ENCODE measurements at places on chromosomes 6 and 20.
A peak's percentile ranks its signal among the peaks of the same experiment; 100 is the strongest.

DNA sequence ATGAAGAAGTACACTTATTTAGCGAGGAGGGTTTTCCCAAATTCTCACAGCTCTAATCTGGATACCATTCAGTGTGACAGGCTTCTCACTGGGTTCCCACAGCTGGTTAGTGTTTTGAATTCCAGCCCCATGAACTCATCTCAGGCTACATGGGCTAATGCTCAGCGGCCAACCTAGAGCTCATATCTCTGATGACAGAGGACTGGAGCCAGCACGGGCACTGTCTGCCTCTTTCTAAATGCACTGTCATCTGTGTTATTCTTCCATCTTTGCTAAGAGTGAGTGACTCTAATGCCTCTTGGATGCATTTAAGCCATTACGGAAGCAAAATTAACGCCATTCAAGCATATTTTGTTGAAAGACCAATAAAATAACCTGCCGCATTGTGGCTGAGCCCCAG, 308.9 kb upstream of the JAG1 start:
- no peak for DNase-seq

DNA sequence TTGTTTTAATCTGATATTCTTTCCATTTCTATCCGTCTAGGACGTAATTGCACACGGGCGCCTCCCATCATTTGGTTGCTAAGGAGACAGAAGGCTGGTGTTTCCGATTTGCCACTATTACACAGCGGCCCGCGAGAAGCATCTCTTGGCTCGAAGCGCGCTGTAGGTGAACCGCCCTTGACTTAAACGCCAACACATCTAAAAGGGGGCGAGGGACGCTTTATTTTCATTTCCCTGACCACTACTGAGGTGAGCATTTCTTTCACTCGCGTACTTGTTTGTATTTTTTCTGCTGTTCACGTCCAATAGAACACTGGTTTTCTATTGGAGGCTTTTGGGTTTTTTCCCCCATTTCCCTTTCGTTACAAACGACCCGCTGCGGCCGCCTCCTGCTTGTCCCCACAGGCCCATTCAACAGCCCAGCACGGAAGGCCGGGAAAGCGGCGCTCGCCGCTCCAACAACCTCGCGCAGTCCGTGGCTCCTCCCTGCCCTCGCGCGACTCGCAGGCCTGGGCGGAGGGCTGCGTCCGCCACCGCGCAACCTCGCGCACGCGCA, 505 bp upstream of the WRNIP1 start:
- peak; percentile 75 for DNase-seq

- peak; percentile 31 for DNase-seq
These were observed 13.6 kb downstream of the LRRC73 start for GRCh38 chr6:43496370-43497128.

- DNase-seq, result no peak
These were observed 162.4 kb downstream of the CD109 start for GRCh38 chr6:73858376-73858775.

GRCh38 chr6:82415820-82416219, 52.2 kb downstream of the TPBG start:
- DNase-seq, result no peak

- no peak for DNase-seq
These were observed 20.8 kb upstream of the SLC35D3 start for GRCh38 chr6:136901212-136901784.

DNA sequence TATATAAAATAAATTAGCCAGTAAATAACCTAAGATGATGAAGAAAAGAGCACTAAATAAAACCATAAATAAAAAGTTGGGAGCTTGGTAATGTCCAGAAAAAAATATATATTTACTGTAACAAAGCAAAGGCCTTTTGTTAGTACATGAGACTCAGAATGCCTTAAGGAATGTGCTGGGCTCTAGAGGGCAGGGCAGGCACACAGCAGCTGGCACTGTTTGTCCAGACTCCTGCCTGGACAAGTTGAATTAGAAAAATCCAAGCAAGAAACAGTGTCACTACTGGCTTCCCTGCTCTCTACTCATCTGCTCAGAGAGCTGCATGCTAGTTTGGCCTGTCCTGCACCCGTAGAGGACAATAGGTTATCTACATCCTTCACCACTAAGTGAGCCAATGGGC, 8.8 kb downstream of the DEFB129 start:
- peak; percentile 57 for DNase-seq

DNA sequence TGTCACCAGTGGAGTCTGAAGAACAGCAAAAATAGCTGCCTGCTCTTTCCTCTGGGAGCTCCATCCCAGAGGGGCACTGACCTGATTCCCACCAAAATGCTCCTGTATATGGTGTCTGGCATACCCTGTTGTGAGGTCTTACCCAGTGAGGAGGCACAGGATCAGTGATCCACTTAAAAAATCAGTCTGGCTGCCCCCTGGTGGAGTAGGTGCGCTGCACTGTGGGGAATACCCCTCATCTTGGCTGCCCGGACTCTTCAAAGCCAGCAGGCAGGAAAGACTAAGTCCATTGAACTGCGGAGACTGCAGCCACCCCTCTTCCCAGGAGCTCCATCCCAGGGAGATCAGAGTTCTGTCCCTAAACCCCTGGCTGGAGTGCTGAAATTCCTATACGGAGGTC, 230.9 kb upstream of the HTR1E start:
- DNase-seq, result peak; percentile 33

DNA sequence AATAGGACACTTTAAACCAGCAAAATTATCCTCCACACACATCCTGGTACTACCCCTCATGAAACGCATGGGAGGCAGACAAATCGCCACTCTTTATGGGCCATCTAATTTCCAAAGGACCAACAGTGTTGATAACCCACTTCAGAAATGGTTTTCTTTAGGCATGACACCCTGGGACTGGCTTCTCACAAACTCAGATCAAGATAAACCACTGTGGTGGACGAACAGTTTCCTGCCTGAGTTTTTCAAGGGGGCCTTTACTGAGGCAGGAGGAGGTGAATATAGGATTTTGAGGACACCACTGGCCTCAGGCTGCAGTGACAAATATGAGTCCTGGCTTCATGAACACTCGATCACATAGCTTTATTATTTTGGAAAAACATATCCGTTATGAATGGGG, 26.0 kb downstream of the TRAM2 start:
- no peak for DNase-seq

GRCh38 chr20:2751878-2752566, 48.4 kb downstream of the CPXM1 start:
- DNase-seq, result no peak

GRCh38 chr6:44655412-44656342, 268.2 kb downstream of the CDC5L start:
- DNase-seq, result peak; percentile 68

- DNase-seq, result no peak
These were observed 29.2 kb downstream of the SLC35A1 start for GRCh38 chr6:87501809-87502572.

DNA sequence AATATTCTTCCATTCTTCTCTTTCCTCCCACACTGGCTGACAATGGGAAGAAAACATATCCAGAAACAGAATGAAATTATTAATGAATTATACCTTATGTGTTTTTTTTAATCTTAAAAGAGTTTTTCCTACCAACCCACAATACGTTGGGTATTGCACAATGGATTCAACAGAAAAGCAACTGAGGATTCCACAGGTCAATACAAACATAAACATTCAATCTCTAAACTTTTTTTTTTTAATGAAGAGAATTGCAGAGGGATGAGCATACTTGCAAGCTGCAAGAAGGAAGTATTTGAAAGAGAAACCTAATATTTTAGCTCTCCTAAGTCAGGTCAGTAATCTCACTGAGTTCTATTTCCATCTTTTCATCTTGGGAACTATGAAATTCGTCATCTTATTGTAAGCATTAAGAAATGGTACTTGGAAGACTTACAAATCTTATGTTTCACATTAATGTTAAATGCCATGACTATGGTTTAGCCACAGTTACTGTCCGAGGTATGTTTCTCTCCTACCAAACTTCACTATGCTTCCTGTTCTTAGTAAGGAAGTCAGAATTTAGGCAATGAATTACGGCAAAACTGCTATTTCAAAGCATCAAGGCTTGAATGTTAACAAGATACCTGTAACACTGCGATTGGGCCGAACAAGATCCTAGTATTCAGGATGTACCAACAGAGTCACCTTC, 100.8 kb downstream of the HIVEP2 start:
- no peak for DNase-seq

DNA sequence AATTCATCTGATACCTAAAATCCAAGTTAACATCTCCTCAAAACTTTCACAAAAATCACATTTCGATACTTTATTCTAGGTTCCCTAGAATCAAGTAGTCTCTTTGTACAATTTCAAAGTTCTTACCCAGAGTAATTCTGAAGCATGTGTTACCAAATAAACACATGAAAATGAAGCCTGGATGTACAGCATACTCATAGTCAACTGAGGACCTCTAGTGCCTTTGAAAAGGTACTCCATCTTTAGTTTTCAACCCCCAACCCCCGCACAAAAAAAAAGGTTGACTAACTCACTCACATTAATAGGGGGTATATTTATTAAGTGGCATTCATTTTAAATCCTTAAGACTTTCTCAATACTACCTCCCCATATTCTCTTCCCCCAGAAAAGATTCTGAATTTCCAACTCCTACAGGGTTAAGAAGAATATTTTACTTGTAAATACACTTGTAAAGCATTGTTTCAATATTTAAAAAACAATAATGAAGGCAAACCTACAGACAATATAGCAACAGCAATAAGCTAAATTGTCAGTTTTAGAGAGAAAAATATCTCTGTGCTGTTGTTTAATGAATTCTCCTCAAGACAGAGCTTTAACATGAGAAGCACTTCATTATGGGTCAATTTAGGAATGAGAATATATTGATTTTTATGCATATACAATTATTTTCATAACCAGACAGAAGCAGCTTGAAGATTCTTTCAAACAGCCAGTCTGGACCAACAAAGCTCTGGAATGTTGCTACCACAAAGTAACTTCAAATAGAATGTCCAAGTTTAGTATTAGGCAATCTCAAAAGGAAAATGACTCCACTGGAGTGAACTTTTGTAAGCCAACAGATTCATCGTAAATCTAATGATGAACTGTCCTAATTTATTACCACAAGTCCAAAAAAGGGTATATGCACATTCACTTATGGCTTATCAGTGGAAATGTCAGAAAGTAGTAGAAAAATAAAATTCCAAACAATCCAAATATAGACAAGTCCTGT, 3.3 kb downstream of the PLN start:
- peak; percentile 69 for DNase-seq

DNA sequence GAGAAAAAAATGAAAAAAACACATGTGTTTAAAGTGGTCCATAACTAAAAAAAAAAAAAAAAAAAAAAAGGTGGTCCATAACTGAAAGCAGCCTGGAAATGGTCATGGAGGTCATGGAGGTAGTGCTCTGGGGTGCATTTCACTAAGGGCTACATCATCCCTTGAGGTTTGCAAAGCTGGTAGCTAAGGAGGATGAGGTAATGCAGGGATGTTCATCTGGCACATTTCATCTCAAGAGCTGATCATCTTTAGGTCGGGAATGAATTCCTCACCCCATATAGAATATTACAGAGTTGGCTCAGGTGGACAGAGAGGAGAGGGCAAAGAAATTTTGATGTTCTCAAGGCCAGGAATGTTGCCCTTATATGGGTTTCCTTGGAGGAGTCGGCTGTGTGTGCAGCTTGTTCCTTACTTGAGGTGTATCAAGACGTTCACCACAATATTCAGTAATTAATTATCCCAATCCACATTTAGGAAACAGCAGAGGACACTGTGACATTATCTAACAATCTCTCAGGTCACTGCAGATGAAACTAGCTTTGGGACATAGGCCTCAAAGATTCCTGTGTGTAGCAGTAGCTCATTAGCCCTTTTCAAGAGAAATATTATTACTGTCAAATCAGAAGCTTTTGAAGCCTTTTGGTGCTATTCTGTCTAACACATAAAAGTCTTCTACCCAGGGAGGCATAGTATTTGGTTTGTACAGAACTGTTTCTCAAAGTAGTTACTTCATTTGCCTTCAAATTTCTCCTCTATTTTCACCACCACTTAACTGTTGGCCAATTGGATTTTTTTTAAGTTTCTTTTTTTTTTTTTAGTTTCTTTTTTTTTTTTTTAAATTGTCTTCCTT, 46.8 kb downstream of the CYP24A1 start:
- DNase-seq, result no peak

DNA sequence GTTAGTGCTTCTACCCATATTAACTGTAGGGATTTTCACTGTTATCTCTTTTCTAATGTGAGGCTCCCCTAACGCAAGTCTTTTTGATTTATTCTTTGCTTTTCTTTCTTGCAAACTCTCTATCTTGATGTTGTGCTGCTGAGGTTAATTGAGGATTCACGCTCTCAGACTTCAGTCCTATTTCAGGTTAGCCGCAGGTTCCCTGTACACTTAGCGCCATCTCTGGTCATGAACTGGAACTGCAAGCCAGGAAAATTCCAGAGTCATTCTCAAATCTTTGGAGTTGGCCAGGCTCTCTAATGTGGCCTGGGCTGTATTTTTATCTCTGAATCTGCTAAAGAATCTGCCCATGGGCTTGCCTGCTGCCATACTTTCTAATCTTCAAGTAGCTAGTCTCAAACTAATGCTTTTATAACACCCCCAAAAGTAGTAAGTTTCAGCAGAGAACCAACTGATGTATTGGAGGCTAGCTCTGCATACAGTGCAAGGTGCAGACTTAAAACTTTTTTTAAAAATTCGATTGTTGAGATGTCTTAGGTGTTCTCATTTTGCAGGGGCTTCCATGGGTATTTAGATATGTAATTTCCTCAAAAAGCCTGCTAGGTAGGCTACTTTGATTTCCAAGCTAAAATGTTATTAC, 91.1 kb upstream of the OPRM1 start:
- peak; percentile 56 for DNase-seq

DNA sequence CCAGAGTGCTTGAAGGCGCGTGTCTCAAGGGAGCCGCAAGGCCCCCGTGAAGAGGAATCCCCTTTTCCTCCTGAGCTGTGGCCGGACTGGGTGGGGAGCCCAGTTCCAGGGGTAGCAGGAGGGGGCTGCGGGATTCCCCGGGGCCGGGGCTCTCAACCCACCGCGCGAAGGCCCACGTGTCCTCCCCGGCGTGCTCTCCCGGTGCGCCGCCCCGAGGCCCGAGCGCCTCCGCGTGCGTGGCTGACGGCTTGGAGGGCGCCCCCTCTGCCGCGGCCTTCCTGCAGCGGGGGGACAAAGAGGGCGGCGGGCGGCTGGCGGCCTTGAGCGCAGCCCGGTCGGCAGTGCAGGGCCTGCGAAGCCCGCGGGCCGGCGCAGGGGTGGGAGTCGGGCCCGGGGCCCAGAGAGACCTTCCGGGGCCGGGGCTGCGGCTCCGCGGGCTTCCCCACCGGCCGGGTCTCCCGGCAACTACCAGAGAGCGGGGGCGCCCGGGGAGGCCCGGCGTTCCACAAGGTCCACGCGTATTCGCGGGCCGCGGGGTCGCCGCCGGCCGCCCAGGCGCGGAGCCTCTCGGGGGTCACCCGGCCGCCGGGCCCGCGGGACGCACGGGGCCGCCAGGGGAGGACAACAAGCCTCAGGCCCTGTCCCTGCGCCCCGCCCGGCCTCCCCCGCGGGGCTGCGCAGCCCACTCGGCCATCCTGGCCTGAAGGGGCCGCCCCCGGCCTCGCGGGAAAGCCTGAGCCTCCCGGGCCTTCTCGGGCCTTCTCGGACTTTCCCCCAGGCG, at the start of gene FAM217A:
Gene FAM217A (minus strand): TSS at position 447 of the 781 bp plus-strand sequence. CDS start 1,723 bp downstream, outside the sequence.
- DNase-seq, result no peak

DNA sequence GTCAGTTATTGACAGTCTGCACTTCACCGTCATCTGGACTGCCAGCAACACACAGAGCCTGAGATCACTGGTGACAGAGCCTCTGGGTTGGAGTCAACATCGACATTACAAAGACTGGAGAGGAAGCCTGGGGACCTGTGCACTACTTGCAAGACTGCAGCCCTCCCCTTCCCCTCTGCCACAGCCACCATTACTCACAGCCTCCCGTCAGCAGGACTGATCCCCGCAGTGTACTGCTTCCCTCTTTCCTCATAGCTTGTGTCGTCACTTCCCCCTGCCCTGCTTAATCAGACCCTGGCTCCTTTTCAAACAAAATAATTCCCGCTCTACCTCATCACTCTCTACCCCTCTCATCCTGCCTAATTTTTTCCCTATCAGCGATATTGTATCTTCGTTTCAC, 235.5 kb upstream of the KCNQ5 start:
- DNase-seq, result no peak
